ENCODE measurements at places on chromosomes 1 and 21.

DNA sequence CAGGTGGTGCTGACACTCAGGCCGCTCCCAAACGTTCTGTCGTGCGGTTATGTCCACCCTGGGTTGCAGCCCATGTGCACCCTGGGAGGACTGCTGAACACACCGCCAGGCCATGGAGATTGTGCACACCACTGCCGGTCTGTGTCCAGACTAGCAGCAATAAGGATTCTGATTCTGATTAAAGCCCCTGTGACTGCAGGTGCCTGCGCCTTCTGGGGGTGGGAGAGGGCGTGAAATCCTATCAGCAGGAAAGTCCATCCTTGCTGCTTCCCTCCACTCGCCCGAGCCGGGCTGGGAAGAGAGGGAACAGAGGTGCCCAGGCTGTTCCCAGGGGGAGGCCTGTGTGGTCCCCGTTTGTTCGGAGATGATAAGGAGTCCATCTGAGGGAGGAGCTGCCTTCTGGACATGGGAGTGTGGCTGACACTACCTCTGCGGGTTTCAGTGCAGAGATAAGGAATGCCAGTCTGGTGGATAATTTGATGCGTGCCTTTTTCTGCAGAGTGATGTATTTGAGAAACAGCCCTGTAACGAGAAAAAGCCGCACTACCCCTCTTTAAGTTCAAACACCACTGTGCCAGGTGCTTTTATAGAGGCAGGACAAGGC, 41.2 kb downstream of the BACE2 start:
- no peak for DNase-seq

GRCh38 chr1:93614541-93614940, 67.1 kb downstream of the BCAR3 start:
- no peak for DNase-seq

DNA sequence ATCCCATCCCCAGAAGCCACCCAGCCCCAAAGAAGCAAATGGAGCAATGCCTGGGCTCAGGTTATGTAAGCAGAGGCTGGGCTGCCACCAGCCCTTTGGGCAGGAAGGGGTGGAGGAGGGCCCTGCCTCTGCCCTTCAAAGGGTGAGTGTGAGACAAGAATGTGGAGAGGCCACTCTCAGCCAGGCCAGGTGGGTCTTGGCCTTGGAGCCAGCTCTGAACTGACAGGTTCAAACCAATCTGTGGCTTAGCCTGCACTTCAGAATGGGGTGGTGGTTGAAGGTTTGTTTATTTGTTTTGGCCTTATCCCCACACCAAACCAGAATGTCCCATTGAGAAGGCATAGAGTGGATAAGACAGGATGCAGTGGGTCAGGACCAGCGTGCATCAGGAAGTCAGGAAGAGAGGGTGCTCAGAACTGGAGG, 29.8 kb downstream of the C1orf116 start:
- no peak for DNase-seq

- DNase-seq = no peak
These were observed 3.4 kb upstream of the PEX10 start for GRCh38 chr1:2415801-2416208.

- DNase-seq = no peak
These were observed 43.1 kb downstream of the PCNX2 start for GRCh38 chr1:233252441-233252840.

DNA sequence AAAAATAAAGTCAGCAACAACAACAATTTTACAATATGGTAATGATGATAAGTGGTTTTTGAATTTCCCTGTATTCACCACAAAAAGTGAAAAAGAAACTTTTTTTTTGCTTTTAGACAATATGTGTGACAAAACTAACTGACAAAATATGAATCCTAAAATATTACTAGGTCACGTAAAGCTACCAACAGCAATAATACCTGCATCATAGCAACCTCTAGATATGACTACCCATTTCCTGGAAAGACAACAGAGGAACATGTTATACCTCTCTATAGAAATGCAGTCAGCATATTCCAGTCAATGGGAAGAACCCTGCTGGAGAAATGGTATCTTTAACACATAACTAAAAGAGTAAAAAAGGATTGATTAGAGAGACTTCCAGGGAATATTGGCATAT, 73.7 kb downstream of the PDE4B start:
- DNase-seq = no peak

- DNase-seq = no peak
These were observed 20.2 kb upstream of the IVNS1ABP start for GRCh38 chr1:185337246-185337645.

GRCh38 chr1:66223681-66224080, 310.3 kb upstream of the SGIP1 start:
- no peak for DNase-seq

GRCh38 chr1:237748171-237748960, 142.4 kb downstream of the ZP4 start:
- no peak for DNase-seq

DNA sequence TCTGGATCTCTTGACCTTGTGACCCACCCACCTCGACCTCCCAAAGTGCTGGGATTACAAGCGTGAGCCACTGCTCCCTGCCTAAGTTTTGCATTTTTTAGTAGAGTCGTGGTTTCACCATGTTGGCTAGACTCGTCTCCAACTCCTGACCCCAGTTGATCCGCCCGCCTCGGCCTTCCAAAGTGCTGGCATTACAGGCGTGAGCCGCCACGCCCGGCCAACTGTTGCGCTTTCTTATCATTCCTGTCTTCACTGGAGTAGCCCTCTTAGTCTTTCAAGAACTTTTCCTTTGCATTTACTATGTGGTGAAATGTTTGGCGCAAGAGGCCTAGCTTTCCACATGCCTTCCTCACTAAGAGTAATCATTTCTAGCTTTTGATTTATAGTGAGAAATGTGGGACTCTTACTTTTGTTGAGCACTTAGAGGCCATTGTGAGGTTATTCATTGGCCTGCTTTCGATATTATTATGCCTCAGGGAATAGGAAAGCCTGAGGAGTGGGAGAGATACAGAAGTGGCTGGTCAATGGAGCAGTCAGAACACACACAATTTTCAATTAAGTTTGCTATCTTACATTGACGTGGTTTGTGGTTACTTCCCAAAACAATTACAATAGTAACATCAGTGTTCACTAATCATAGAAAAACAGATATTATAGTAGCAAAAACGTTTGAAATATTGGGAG, 111.0 kb downstream of the ZMYM4 start:
- DNase-seq = no peak

GRCh38 chr1:232767305-232768074, 37.7 kb upstream of the MAP10 start:
- no peak for DNase-seq

Data from left forelimb (tissue), 1 donor.